ENCODE measurements at places on chromosomes 6 and 20.

DNA sequence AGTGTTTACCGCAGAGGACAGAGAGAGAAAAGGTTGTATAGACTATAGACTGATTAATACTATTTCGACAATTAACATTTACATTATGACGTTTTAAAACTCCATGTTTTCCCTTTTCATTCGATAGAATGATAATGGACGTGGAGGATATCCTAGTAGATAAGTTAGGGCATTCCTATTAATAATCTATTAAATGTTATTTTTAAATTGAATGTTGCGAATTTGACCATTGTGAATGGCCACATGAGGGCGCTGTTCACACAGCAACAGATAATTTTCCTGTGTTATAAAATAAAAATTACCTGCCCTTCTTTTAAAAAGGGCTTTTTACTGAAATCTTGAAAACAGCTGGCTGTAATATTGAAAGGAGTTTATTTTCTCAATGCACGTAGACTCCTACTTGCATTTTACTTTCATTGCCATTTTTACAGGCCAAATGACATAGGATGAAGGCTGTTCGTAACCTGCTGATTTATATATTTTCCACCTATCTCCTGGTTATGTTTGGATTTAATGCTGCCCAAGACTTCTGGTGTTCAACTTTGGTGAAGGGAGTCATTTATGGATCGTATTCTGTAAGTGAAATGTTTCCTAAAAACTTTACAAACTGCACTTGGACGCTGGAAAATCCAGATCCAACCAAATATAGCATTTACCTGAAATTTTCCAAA lies 3.3 kb downstream of the ADGRB3 start:
- DNase-seq = no peak

DNA sequence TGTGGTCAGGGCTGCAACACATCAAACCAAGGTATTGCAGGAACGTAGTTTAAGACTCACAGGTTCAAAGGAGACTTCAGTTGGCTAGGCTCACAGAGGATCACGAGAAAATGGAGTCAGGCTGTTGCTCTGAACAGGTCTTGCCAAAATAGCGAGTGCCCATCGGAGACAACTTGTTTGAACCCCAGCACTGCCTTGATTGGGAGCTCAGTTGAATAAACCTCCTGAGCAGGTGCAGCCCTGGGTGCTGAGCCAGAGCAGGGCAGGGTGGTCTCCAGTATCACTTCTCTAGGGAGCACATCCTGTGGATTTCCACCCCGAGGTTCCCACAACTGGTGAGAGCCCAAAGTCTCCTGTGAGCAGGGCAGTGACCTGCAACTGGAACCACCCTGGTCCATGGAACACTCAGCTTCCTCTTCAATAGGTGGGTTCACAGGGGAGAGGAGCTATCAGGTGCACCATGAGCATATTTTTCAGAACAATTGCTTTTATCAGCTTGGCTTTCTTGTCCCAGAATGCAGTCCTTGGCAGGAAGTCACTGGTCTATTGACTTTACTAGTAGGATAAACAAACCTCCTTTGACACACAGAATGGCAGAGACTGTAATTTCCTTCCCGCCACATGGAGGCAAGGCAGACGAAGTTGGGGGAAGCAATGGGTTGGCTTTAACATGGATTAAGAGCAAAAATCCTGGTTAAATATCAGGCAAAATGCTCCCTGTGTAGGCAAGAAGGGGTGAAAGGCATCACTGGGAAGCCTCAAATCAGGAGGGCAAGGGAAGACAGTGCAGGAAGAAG lies 267.7 kb upstream of the FOXQ1 start:
- peak; percentile 69 for DNase-seq

- DNase-seq = no peak
These were observed 1.7 kb upstream of the C20orf203 start for GRCh38 chr20:32675223-32675975.

- no peak for DNase-seq
These were observed 109.8 kb downstream of the RFX6 start for GRCh38 chr6:116986819-116987218.

GRCh38 chr6:28953585-28954258 lies 29.9 kb upstream of the TRIM27 start:
- DNase-seq = no peak

DNA sequence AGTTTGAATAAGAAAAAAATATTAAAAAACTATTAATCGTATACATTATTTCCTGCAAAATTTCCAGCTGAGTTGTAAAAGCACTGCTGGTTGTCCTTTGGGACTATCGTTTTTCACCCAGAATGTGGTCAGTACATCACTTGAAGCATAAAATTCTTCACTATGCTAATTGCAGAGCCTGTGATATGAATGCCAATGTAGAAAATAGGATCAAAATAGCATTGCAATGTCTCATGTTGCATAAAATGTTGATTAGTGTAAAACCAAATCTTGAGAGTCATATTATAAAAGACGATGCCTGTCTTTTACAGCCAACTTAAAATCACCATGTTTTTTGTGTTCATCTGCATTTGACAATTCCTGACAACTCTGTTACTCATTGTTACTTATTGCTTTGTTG lies 207.7 kb downstream of the MMUT start:
- no peak for DNase-seq

- no peak for DNase-seq
These were observed 57.0 kb upstream of the PREP start for GRCh38 chr6:105459864-105460263.

GRCh38 chr6:2795956-2796355 lies 30.8 kb downstream of the WRNIP1 start:
- no peak for DNase-seq

DNA sequence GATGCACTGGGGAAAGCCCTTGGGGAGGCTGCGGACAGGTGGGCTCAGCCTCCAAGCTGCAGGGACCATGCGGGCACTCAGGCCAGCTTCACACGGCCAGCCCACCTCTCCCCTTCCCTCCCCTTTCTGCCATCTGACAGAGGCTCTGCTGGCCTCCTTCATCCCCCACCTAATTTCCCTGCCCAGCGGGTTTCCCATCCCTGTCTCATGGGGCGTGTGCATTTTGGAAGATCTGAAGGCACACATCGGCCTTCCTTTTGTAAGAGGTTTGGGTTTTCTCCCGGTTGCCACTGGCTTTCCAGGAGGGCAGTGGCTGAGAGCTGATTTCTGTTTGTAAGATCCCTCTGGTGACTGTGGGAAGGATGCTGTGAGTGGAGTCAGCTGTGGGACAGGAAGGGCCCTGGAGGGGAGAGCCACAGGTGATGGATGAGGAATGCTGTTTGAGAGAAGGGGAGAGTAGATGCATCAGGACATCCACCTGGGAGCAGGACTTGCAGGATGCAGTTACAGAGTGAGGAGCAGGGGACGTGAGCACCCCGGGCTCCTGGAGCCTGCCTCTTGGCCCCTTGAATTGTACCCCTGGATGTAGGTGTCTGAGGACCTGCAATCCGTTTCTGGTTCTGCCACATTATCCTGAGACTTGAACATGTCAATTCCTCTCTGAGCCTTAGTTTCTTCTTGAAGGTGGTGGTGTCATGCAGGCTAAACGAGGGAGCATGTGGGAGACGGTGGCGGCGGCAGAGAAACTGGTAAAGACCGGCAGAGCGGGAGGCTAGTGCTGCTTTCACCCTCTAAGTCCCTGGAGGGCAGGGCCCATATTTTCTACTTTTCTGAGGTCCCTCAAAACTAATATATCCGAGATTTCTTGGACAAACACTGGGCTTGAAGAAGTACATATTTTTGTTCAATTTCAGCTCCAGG lies 5.9 kb upstream of the TUBB1 start:
- DNase-seq = no peak

DNA sequence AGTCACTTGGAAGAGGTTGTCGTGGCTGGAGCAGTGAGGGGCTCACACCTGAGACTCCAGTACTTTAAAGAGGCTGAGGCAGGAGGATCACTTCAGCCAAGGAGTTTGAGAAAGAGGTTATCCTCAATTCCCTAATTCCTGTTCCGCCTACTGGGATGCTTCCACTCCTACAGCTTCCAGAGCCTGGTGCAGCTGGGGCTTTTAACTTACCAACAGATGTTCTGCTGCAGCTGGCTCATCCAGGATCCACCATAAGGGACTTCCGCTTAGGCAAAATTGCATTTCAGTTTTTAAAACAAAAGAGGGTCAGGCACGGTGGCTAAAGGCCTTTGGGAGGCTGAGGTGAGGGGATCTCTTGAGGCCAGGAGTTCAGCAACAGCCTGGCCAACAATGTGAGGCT lies 59.1 kb upstream of the CDYL start:
- no peak for DNase-seq

- no peak for DNase-seq
These were observed 121.5 kb downstream of the DNAH8 start for GRCh38 chr6:38836585-38836984.

DNA sequence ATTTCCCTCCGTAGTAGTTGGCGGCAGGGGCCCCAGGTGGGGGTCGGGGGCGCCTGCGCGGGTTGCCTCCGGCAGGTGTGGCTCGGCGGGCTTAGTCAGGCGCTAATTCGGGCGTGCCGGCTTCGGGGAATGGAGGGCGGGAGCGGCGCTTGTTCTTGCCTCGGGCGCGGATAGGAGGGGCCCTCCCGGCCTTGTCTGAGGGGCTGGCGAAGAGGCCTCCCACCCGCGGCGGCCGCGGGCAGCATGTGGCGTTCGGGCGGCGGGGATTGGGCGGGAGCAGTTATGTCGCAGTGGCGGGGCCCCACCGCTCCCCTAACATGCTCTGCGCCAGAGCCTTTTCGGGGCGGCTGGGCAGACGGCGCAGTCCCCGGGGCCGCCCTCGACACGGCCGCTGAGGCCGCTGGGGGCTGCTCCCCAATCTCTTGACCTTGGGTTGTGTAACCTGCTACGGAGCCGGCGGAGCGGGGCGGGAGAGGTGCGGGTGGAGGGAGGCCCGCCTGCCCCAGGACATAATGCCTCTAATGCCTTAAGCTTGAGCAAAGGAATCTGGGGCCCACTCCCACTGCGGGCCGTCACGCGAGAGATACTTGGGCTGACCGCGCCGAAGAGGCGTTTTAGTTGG lies 1.1 kb downstream of the AMD1 start:
- peak; percentile 20 for DNase-seq

- no peak for DNase-seq
These were observed 70.1 kb upstream of the CNKSR3 start for GRCh38 chr6:154580397-154581135.

- no peak for DNase-seq
These were observed at the start of gene LAMA5 for GRCh38 chr20:62367136-62367632. TSS of gene LAMA5 (minus strand) at chr20:62367312. CDS start at chr20:62367245, 67 bp downstream.

DNA sequence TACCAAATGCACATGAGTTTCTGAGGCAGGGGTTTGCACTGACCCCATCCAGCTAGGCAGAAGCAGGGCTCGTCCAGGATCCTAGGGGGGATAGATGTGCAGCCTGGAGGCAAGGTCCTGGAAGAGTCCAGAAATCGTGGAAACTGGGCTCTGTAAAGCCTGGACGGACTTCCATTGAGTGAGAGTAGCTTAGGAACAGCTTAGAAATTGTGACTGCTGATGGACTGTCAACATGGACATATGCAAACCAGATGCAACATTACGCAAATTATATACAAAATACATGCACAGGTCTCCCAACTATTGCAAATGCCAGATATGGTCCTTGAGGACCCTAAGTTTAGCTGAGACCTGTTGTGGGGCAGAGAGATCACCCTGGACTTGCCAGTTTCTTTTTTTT lies 4.8 kb upstream of the EMILIN3 start:
- no peak for DNase-seq

- no peak for DNase-seq
These were observed 32.2 kb downstream of the C6orf52 start for GRCh38 chr6:10662207-10662606.

- peak; percentile 36 for DNase-seq
These were observed 60.2 kb upstream of the RNF144B start for GRCh38 chr6:18326980-18327379.

- no peak for DNase-seq
These were observed 61.0 kb downstream of the SMLR1 start for GRCh38 chr6:130888246-130888645.

Data from prostate gland (tissue), 2 donors.